ENCODE measurements at places on chromosomes 2 and 18.

GRCh38 chr2:25592766-25593292 lies 80.5 kb downstream of the DTNB start:
- DNase-seq, result no peak

GRCh38 chr2:11781602-11782001 lies 35.2 kb downstream of the LPIN1 start:
- no peak for DNase-seq

DNA sequence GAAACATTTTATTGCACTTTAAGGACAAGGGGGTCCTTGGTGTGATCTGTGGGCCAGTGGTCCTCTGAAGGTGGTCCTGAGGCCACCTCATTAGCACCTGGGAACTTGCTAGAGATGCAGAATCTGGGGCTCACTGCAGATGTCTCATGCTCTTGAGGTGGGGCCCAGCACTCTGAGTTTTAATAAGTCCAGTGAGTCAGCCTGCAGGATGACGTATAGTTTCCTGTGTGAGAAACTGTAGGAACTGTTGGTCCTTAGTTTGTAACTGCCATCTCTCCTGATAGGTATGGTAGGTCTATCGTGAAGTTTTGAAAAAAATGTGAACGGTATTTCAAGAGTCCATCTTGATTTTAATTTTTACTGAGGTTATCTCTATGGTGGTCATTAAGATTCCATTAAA lies 2.8 kb downstream of the TRPM8 start:
- DNase-seq, result no peak

- no peak for DNase-seq
Observed at GRCh38 chr18:68667121-68667520, 47.8 kb downstream of the TMX3 start.

- no peak for DNase-seq
Observed at GRCh38 chr18:10182009-10182624, 268.3 kb downstream of the VAPA start.

DNA sequence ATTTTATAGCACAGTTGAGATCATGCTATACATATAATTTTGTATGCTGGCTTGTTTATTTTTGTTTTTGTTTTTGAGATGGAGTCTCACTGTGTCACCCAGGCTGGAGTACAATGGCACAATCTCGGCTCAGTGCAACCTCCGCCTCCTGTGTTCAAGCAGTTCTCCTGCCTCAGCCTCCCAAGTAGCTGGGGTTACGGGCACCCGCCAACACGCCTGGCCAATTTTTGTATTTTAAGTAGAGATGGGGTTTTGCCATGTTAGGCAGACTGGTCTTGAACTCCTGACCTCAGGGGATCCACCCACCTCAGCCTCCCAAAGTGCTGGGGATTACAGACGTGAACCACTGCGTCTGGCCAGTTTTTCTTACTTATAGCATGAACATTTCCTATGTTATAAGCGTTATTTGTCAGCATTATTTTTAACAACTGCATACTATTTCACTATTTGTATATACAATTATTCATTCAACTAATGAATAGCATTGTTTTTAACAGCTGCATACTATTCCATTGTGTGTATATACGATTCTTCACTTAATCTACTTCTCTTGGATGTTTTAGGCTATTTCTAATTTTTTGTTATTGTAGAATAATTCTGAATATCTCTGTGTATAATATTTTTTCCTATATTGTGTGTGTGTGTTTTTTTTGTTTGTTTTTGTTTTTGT lies 3.5 kb downstream of the EHD3 start:
- no peak for DNase-seq

DNA sequence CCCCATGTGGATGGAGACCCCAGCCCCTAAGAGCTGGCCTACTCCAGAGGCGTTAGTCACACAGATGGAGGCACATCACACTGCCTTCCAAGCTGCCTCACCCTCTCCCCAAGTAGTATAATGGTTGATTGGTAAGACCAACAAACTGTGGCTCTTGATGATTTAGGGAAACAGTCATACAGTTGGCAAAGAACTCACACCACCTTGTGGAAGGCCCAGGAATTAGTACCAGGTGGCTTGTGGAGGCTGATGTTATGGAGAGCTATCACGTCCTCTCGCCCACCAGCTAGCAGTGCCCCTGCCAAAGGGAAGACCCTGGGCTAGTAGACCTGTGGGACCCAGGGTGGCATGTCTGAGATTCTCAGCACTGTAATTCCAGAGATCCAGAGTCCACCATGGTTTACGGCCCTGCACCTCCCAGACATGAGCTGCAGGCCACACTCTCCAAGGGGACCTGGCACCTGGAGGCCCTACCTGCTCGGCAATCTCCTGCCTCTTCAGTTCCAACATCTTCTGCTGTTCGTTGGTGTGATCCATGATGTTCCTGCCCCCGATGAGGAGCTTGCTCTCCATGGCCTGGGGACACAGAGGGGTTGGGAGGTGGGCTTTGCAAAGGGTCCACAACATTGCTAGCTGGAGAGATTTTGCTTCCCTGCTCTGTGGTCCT lies 26.3 kb downstream of the KIF3C start:
- no peak for DNase-seq

DNA sequence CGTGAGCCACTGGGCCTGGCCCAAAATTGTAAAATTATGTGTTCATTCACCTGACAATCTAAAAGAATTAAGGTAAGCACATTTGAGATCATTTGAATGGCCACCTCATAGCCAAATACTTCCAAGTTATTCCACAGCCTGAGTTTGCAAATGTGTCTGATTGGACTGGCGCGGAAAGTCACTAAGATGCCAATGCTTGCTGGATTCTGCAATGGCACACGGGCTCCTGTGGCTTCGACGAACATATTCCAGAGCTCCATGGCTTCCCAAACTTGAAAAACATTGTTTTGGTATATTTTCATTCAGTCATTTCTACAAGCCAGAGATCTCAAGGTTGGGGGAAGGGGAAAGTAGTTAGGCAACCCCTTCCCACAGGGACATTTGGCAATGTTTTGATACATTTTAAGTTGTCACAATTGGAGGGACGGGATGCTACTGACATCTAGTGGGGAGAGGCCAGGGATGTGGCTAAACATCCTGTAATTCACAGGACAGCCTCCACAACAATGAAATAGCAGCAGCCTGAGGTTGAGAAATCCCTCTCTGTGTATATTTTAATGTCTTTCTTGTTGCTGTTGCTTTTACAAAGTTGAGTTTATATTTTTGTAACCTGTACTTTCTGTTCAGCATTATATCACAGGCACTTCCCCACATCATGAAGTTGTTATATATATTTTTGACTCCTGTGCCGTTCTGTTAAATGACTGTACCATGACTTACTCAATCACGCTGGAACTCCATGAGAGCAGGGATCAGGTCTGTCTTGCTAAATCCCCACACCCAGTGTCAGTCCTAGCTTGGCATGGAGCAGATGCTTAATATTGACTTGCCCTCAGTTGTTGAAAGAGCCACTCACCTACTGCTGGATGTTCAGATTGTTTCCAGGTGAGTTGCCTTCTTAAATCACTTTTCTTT lies 56.9 kb downstream of the COL4A4 start:
- peak; percentile 71 for DNase-seq

DNA sequence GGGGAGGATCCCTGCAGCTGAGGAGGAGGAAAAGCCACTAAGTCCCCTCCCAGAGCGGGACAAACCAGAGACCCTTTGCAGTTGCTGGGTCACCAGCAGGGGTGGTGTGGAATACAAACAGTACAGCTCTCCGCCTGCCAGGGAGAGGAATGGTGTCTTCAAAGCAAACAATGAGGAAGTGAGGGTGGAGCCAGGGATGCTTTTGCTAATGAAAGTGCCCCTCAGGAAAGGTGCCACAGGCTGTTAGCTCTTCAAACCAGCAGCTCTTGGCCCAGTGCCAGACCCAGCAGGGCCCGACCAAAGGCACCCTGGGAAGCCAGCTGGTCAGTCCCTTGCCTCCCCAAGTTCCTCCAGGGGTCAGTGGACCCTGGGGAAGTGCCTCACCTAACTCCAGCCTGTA lies 102.8 kb downstream of the HIBCH start:
- no peak for DNase-seq

- no peak for DNase-seq
Observed at GRCh38 chr18:41396211-41396610, 558.8 kb upstream of the PIK3C3 start.

DNA sequence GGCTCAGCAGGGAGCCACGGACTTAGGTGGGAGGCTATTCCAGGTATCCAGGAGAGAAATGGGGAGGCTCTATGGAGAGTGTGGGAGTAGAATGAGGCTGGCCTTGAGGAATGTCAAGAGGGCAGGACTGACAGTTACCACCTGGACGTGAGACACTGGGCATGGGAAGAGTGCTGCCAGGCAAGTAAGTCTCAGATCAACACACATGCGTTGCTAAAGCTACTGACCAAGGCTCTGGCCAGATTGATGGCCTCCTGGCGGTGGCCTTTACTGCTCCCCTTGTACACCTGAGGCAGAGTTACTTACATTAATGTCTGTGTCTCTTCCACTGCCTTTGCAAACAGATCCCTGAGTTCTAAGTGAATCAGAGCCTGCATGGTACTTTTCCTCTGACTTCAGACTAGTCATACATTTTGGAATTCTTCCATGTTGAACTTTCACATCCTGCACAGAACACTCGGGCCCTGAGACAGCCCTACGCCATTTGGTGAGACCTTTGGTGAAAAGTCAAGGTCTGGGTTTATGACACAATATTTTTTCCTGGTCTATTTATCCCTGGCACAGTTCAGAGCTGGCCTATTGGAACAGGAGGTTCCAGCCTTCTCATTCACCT lies 398.8 kb upstream of the TRIB2 start:
- DNase-seq, result no peak

GRCh38 chr2:39948016-39948719 lies 169.1 kb upstream of the THUMPD2 start:
- DNase-seq, result no peak

DNA sequence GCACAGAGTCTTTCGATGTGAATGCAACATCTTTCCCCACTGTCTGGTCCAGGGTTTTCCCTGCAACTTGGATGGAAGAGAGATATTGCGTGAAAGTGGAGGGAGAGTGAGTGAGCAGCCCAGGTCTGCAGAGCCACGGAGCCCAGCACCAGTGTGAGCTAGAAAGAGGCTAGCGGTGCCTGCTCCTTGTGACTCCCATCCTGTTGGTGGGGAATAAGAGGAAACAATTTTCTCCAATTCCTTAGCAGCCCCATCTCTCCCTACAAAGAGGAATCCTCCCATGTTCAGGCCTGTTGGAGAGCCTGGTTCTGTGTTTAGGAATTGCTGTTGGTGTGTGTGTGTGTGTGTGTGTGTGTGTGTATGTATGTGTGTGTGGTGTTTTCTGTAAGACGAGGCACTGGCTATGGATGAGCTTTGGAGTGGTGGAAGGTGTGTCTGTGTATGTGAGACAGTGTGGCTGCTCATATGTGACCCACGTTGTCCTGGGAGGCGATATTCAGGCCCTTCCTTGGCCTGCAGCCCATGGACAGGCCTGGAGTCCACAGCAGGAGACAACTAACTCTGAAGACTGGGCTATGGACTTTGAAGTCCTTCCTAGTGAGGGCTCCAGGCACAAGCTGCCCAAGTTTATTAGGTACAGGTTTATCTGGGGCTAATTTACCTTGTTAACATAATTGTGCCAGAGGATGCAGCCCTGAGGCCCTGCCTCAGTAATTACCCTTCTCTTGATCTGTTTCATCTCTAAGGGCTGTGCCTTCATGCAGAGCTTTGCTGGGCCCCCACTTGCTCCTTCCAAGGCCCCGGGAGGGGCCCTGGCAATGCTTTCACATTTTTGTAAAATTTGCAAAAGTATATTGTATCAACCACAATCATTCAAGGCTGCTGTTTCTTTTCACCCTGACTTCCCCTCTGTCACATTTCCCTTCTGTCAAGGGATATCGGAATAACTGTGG lies 88.6 kb upstream of the HAAO start:
- no peak for DNase-seq

DNA sequence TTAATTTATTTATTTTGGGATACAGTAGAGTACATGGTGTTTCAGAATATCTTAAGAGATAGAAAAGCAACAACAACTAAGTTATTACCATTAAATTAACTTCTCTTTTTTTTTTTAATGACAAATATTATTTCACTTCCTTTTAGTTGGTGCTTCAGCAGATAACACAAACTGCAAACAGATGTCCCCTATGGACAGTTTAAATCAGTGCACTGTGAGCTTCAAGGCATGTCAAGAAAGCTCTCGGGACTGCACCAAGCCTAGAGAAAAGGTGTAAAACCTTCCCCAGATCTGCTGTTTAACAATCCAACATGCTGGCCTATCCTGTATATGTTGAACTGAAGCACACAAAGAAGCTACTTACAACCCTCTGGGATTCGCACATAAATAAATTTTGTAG lies 122.7 kb downstream of the TCF4 start:
- no peak for DNase-seq

GRCh38 chr2:109256921-109257320 lies 127.9 kb downstream of the SH3RF3 start:
- DNase-seq, result no peak

DNA sequence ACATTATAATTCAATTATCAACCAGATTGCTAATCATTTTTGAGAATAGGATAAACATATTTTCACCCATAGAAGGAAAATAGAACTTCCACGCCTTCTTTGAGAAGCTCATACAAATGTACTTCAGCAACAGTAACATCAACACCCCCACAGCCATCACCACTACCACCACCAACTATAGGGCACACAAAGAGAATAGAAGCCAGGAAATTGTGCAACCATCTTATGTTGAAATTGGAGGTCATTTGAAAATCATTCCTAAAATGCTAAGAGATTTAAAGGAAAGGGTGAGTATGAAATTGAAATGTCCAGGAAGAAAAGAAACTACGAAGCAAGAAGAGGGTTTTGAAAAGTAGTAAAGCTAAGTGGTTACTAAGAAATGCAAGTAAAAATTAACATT lies 563.4 kb downstream of the ZNF804A start:
- no peak for DNase-seq

All from NCI-H2227 treated with DMSO at 0.1 percent for 48 hours (cell line).